Posterior cingulate gyrus (tissue), 11 donors: ENCODE measurements at places on chromosomes 7 and 10.

- DNase-seq: no peak
These were observed 11.8 kb upstream of the PCGF5 start for GRCh38 chr10:91208642-91209041.

DNA sequence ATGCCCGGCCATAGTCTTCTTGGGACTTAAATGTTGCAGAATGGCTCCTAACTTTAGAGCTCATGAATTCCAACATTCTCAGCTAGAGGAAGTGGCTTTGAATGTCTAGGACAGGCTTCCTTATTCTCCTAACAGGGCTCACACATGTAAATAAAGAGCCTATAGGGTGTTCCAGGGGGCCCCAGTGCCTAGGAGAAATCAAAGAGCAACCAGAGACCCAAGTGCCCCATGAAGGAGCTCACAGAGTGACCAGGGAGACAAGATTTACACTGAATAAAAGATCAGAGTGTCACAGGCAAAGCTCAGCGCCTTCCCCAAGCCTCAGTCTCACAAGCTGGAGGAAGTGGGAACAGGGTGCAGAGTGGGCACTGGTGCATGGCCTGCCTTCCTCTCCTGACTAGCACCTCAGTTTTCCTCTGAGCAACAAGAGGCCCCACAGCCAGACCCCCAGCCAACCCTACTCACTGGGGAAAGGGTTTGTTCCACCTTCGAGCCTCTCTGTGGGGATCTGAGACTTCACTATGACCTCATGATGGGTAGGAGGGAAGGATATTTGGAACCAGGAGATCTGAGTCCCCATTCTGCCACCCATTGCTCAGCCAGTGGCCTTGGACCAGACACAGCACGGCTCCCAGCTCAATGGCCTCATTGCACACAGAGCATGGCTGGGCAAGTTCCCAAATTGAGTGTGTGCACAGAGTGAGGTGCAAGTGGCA, 16.0 kb downstream of the TMEM273 start:
- no peak for DNase-seq

DNA sequence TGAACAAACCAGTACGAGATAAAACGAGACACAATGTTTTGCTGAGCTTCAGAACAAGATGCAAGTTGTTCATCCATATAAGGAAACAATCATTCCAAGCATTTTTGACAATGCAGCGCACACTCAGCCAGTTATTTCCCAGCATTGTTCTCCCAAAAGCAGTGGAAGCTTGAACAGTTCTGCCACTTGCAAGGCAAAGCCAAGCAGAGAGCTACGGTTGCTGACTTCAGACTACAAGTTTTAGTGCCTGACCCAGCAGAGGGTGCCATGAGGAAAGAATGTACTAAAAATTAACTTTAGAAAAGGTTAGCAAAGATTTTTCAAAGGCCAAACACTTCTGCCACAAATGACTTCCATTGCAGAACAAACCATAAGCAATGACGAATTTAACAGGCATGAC, 152.5 kb downstream of the SLC25A13 start:
- DNase-seq: no peak

GRCh38 chr7:141663081-141663849, 38.7 kb downstream of the DENND11 start:
- DNase-seq: no peak

GRCh38 chr10:18376650-18377049, 236.4 kb downstream of the CACNB2 start:
- DNase-seq: no peak

DNA sequence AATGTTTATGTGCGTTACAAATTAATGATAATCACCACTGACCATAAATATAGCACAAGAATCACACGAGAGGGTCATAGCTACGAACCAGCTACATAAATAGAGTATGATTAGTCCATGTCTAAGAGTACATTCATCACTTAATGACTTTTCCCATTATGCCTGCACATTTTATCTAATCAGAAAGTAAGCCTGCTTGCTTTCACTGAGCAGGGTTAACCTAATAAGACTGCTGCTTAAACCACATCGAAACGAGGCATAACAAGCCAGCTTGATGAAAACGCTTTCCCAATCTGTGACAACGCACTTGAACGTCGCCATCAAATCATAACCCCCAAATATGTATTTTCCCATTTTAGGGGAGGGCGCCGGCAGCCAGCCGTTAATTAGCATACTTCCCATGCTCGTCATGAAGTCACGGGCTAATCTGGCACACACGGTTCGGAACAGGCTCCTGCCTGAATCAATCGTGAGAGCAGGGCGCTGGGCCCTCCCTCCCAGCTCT, 71.5 kb downstream of the EBF3 start:
- no peak for DNase-seq

DNA sequence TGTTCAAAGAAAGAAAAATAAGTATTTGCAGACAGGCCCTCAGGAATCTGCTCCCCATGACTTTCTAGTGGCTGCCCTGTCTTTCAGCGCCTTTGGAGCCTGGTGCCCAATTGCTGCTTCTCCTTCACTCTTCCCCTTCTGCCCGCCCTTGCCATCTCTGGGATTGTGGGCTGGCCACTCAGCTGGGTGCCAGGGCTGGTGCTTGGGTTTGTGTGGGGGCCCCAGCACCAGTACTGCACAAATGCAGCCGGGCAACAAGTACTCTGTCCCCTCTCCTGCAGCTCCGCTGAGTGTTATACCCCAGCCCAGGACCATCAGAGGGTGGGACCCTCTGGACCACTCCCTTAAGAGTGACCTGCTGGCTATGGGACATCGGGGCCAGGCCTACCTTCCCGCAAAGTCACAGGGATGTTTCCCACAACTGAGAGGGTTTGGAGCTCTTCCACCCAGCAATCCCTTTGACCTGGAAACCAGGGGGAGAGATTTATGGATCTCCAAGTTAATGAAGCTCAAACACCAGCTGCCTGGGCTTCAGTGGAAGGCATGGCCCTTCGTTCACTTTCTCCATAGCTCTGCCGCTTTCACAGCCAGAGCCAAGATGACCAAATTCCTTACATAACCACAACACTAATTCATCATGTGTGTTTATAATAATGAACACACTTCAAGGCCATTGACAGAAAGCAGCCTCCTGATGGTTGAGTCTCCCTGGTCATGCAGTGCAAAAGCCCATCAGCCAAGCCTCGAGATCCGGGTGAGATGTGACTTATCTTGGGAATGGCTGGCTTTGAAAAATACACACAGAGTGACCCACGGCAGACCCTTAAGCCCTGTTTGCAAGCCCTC, 313.9 kb upstream of the ZNF32 start:
- no peak for DNase-seq

DNA sequence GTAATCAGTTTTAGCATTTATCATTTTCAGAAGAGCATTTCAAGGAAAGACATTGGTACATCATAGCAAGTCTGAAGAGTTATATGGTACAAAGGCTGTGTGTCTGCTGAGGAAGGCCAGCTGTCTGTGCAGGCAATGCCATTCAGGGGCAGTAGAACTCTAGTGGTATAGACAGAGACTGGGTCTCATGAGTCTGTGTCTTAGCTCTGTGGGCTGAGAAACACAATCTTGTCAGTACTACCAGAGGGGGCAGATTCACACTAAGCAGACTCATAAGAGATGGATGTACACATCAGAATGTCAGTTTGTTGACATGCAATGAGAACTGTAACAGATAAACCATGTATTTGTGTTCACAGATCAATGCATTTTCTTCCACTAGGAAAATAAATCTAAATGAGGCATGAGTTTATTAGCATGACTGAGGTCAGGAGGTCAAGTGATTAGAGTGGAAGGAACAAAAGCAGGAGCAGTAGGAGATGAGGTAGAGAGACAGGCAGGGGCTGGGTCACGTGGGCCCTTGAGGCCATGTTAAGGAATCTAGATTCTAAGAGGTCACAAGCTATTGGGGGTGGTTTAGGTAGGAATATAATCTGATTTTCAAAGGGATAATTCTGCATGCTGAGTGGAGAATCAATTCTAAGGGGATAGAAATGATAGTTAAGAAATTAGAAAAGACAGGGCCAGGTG, 7.5 kb upstream of the GGCT start:
- DNase-seq: no peak

DNA sequence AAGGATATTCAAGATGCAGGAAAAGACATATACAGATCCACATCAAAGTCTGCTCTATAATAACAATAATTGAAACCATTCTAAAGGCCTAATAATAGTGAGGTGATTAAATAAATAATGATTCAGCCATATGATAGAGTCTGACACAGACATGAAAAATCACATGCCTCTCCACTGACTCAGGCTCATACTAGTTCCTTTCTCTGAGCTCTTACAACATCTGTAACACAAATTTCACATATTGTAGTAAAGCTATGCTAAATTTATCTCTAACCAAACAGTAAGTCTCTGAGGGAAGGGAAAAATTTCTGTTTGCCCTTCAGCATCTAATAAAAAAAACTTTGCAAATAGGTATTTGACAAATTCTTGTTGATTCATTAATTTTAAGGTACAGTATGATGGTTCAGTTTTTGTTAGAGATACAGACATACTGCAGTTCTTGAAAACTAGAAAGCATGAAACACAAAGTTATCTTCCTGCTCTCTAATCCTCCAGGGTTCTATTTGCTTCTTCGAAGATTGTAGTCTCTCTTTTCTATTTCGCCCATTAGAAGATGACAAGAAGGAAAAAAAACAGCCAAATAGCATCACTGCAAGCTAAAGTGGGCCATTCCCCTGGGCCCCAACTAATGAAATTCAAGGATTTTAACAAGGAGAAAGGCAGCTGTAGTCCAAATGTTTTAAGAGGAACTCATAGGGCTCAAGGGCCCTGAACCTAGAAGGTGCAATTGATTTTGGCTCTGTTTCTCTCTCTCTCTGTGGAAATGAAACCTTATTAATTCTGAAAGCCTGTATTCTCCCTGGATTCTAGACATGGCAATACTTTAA, 53.9 kb downstream of the CUBN start:
- DNase-seq: no peak

- DNase-seq: no peak
These were observed 133.3 kb upstream of the KIF5B start for GRCh38 chr10:32189400-32190084.

GRCh38 chr7:2411049-2411448, 7.6 kb downstream of the CHST12 start:
- no peak for DNase-seq

DNA sequence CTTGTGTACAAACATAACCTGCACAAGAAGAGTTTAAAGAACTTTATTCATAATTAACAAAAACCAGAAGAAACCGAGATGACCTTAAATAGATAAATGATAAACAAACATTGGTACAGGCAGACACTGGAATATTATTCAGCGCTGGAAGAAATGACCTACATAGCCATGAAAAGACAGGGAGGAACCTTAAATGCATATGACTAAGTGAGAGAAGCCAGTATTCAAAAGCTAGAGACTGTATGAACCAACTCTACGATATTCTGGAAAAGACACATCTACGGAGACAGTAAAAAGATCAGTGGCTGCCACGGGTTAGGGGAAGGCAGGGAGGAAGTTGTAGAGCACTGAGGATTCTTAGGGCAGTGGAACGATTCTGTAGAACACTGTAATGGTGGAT, 333.8 kb upstream of the AKR1E2 start:
- no peak for DNase-seq

DNA sequence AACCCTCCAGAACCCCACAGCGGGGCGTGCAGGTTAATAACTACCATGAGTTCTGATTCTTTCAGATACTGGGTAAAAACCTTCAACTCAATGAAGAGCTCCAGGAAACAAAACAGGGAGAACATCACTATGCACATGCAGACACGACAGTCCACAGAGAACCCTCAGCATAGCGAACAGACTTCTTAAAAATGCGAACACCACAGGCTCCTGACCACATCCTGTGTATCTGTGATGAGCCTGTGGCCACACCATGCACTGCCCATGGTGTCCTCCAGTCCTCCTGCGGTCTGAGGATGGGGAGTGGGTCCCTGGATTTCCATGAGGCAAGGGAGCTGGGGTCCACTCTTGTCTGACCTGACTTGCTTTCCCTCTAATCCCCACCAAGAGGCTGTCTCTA, 107.2 kb downstream of the COBL start:
- DNase-seq: no peak

DNA sequence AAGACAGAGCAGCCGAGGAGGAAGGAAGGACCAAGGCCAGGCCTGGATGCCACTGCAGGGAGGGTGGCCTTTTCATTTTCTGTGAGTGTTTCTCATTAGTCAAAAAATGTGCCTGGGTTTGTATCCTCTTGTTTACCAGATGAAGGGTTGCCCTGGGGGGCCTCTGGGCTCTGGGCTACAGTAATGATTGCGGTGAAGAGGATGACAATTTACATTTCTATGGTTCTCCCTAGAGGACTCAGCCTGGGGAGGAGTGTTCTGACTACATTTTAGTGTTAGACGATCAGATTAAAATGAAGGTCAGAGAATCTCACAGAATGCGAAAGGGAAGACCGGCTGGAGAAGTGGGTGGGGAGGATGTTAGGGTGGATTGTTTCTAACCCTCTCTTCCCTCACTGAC, 108.0 kb upstream of the KMT2C start:
- no peak for DNase-seq

GRCh38 chr7:90841759-90842429, 245.8 kb downstream of the CDK14 start:
- no peak for DNase-seq

DNA sequence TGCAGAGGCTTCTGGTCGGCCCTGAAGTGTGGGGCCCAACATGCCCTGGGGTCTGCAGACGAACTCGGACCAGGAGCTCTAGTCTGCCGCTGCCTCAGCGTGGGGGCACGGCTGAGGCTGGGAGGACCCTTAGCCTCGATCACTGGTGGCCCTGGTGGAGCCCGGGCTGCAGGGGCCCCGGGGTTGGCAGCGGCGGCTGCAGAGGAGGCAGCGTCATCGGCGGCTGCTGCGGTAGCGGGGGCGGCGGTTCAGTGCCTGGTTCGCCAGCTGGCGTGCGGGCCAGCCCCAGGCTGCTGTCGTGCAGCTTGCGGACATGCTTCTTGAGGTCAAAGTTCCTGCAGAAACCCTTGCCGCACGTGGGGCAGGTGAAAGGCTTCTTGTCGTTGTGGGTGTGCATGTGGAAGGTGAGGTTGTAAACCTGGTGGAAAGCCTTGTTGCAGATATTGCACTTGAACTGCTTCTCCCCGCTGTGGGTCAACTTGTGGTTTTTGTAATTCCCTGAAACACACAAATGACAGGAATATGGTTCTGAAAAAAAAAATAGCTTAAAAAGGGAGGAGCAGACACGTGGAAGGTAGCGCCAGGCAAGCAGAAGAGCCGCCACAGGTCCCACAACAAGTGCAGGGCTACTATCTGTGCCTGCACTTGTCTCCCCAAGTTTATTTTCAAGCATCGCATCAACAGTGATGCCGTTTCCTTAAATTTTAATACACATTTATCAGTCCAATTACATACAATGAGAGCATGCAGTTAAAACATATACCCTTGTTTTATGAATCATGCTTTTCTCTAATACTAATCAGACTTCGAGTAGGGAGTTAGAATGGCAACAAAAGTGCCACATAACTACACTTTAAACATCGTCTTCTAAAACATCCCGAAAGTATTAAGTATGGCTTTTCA, 2.4 kb downstream of the FEZF1 start:
- no peak for DNase-seq
